GF-D8 (cell line): ENCODE measurements at places on chromosomes 13 and 19.
A peak's percentile ranks its signal among the peaks of the same experiment; 100 is the strongest.

DNA sequence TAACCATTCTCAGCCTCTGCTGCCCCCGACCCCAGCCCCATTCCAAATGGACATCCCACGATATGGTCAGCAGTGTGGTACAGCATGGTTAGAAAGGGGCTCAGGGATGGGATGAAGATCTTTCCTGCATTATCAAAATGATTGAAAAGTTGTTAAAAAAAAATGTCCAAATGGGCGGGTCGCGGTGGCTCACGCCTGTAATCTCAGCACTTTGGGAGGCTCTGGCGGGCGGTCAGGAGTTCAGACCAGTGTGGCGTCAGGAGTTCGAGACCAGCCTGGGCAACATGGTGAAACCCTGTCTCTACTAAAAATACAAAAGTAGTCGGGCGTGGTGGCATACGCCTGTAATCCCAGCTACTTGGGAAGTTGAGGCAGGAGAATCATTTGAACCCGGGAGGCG, 54.3 kb upstream of the ZNF254 start:
- DNase-seq = no peak

DNA sequence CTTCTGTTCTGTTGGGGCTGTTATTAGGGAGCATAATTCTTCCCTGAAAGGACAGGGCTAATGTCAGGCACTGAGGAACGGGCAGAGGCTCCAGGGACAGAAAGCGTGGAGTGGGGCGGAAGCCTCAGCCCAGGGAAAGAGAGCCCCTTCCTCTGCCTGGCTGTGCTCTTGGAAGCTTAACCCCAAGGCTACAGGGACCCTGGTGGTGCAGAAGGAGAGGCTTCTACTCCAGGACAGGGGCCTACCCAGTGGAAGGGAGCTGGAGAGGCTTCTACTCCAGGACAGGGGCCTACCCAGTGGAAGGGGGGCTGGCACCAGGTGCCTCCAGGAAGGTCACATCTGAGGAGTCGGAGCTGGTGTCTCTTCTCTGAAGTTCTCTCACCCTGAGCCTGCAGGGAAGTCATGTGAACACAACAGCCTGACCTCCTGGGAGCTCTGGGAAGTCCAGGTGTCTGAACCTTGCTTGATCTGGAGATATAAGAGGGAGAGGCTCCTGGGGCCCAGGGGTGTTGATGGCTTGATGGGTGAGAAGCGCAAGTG, 159.5 kb upstream of the SOX1 start:
- DNase-seq = no peak

- DNase-seq = no peak
Measured at GRCh38 chr19:41442473-41443355, at the start of gene ERICH4. Gene ERICH4, plus strand, starts transcription at chr19:41443156. Its CDS starts 14 bp downstream, at chr19:41443170.

DNA sequence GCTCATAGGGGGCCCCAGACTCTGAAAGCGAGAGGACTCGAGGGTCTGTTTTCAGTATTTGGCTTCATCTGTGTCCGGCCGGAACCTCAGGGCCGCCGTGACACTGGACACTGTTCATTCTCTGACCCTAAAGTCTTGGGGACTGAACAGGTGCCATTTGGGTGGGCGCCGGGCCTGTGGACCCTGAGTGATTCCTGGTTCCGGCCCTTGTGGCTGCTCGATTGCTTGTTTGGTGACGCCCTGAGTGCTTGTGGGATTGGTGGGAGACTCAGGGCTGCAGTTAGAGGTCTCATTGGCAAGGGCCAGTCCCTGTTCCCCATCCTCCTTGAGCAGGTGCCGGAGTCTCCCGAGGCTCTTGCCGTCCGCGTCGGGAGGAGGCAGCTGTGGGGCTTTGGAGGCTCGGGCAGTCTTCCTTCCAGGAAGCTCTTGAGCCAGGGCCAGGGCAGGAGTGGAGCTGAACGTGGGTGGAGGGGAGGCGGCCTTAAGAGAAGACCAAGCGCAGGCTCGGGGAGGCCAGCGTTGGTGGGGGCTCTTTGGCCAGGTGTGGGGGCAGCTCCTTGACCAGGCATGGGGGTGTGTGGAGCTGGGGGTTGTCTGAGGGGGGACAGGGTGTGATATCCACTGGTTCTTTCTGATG, 4.7 kb downstream of the PTBP1 start:
- no peak for DNase-seq

DNA sequence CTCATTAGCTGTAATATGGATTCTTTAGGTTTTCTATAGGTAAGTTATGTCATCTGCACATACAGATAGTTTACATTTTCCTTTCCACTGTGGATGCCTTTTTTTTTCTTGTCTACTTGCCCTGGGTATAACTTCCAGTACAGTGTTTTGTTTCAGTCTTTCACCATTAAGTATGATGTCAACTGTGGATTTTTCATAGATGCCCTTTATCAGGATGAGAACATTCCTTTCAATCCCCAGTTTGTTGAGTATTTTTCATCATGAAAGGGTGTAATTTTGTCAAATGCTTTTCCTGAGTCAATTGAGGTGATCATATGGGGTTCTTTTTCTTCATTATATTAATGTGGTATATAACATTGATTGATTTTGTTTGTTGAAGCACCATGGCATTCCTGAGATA, 43.6 kb upstream of the SACS start:
- no peak for DNase-seq

DNA sequence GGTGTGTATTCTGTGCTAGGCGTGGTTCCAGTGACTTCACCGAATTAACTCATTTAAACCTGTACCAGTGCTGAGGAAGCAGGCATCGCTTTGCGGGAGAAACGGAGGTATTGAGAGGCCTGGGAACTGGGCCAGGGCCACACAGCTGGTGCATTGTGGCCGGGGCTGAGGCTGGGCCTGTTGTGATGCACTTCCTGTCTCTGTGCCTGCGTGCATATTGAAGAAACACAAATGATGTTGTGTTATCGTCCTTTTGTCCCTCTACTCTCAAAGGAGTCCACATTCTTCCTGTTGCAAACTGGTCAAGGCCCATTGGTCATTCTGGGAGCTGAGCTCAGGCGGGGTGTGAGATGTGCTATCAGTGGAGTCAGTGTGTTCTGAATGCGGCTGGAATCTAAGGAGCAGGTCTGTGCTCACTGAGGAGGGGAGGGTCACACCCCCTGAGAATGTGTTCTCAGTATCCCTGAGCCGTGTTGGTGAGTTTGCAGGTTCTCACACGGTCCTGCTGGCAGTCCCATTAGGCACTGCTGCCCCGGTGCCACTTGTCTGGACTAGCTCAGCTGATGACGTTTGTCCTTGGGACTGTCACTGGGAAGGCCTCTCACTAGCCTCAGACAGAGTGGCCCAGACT, 62.1 kb downstream of the ARHGEF7 start:
- DNase-seq = peak; percentile 22

- DNase-seq = no peak
Measured at GRCh38 chr19:16327501-16327900, 2.9 kb downstream of the KLF2 start.

DNA sequence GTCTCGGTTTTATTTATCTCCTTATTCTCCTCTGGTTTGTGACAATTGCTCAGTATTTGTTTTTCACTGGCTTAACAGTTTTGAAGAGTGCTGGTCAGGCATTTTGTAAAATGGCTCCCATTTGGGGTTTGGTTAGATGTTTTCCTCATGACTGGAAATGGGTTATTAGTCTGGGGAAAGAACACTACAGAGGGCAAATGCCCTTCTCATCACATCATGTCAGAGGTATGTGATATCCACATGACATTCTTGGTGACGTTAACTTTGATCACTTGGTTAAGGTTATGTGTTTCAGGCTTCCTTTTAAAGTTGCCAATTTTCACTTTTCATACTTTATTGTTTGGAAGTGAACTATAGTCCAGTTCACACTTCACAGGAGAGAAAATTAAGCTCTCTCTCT, 74.8 kb upstream of the KLHL1 start:
- DNase-seq = no peak

GRCh38 chr19:4831304-4831978, at the start of gene TICAM1:
Gene TICAM1, minus strand, starts transcription at chr19:4831712. Its CDS starts 13,335 bp downstream, at chr19:4818377.
- DNase-seq = no peak

DNA sequence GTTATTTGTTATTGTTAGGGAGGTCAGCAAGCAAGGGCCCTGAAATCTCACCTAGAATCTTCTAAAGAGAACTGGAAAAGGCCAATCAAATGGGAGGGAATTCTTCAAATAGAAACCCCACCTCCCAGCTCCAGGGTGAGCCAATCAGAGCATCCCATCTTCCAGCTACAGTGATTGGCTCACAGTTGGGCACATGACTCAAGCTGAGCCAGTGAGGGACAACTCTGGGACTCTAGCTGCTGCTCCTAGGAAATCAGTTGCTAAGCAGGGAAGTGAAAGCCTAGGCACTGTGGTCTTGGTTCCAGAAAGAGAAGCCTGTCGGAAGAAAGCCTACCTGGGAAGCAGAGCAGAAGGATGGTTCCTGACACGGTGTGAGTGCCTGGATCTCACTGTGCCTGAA, 13.4 kb downstream of the TM6SF2 start:
- no peak for DNase-seq

DNA sequence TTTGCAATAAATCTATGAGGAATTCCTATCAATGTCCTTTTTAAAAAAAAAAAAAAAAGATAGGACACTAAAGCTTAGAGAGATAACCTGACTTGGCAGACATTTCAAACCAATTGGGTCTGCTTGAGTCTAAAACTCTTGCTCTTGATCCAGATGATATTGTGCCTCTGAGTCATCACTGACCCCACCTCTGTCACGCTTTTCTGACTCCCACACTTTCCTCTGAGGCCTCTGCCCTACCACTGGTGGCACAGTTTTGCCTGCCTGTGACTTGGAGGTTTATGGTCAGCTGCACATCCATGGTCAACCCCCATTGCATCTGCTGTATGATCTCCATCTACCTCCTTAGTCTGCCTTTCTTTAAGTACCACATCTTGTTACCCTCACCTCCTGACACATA, 328.7 kb downstream of the SPRY2 start:
- no peak for DNase-seq

- DNase-seq = no peak
Measured at GRCh38 chr13:26699197-26699490, 61.4 kb downstream of the GPR12 start.

DNA sequence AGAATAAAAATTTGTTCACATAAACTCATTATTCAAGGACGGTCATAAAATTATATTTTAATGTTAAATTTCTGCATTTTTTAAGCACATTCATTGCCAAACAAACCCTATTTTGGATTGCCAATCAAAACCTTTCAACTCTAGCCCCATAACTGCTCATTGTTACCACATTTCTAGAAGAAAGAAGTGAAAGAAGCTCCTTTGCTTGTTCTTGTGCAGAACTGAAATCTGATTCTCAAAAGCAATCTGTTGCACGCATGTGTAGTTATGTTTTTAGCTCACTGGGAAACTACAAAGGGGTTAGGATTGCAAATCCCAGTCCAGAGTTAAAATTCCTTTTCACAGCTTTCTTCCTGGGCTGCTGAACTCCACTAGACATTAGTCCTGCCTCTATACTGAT, 109.5 kb upstream of the MIR17HG start:
- DNase-seq = no peak

GRCh38 chr13:80572923-80573316, 232.0 kb upstream of the SPRY2 start:
- DNase-seq = no peak

DNA sequence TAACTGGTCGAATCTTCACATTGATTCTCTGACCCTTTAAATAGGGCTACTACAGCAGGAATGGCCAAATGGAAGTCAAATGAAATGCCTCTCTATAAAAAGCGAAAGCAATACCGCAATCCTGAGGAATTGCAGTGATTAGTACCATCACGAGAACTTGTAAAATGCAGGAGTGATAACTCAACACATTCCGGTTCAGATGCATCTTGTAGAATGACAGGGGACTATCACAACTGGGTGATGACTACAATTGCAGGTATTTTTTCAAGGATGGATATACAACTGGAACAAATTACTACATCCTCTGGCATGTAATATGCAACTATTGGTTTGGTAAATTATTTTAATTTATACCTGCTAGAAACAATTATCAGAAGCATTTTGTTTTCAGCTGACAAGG, 140.4 kb downstream of the PCDH20 start:
- no peak for DNase-seq

DNA sequence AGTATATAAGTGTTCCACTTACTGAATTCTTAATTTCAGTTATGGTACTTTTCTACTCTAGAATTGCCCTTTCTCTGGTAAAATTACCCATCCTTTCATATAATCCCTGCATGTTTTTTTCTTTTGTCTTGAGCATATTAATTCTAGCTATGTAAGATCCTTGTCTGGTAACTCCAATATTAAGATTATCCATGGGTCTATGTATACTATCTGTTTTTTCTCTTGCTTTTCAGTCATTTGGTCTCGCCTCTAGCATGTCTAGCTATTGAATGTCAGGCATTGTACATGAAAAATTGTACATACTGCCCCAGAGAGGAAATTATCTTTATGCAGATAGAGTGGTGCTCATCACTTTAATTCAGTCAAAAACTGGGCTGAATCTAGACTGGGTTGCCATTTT, 50.4 kb upstream of the CALM3 start:
- no peak for DNase-seq

DNA sequence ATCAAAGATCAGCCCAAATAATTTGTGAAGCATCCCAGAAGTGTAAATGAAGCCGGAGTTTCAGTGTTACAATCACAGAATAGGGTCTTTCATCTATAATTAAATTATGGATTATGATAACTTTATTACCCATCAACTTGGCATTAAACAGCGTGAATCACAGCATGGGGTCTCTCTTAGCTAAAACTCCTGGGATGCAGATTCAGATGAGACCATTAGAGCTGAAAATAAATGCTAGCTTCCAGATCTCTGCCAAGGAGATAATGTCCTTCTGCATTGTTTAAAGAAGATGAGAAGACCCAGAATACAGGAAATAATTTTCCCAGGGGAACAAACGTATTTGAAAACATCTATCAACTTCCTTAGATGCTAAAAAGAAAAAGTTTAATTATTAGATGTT, 546.0 kb upstream of the PCDH9 start:
- DNase-seq = no peak

DNA sequence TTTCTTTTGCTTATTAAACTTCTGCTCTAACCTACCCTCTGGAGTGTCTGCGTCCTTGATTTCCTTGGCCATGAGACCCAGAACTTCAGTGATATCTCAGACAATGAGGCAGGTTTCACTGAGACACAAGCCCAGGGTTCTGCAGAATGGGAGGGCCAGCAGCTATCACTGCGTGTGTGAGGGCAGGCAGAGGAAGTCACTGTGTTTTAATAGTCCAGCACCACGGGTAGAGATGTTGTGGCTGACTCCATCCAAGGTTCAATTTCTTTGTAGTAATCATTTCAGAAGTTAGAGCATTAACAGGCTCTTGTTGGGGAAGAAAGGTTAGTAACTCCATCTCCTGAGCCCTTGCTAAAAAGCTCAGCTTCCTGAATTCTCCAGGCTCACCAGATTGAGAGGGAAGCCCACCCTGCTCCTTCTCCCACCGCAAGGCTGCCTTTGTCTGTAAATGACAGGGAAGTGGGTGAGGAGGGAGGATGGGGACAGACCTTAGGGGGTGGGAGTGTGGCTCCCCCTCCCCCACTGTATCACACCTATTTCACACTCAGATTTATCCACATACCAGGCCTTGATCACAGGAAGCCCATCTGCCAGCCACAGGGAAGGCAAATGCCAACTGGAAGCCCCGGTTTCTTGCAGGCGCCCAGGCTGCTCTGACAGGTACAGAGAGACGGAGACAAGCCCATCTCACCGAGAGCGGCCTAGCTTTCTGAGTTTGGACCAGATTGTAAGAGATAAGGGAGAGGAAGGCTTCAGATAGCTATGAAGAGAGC, 2.1 kb downstream of the C19orf12 start:
- no peak for DNase-seq

- no peak for DNase-seq
Measured at GRCh38 chr13:47220453-47221140, 323.7 kb upstream of the HTR2A start.

- peak; percentile 77 for DNase-seq
Measured at GRCh38 chr19:15837221-15837731, 21.8 kb upstream of the OR10H1 start.
